Epithelial cell of proximal tubule (primary cell): ENCODE measurements at places on chromosomes 12 and 14.

- no peak for DNase-seq
These were observed 27.3 kb downstream of the TSHR start for GRCh38 chr14:80982711-80983110.

GRCh38 chr12:108035372-108035771, 93.7 kb upstream of the WSCD2 start:
- DNase-seq, result no peak

DNA sequence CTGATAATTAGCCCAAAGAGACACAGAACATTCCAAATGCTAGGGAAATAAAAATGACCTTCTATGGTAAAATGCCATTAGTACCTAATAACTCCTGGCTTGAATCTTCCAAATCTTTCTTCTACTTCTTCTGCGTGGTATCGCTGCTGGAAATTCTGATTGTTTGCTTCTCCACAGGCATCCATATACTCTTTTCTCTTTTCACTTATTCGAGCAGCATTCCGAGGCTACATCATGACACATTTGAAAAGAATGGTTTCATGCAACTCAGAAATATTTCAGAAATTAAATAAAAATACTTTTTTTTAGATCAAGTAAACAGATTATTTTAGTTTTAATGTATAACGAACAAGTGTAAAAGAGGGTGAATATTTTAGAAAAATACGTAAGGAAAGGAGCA, 18.9 kb downstream of the ZCCHC8 start:
- DNase-seq, result no peak

DNA sequence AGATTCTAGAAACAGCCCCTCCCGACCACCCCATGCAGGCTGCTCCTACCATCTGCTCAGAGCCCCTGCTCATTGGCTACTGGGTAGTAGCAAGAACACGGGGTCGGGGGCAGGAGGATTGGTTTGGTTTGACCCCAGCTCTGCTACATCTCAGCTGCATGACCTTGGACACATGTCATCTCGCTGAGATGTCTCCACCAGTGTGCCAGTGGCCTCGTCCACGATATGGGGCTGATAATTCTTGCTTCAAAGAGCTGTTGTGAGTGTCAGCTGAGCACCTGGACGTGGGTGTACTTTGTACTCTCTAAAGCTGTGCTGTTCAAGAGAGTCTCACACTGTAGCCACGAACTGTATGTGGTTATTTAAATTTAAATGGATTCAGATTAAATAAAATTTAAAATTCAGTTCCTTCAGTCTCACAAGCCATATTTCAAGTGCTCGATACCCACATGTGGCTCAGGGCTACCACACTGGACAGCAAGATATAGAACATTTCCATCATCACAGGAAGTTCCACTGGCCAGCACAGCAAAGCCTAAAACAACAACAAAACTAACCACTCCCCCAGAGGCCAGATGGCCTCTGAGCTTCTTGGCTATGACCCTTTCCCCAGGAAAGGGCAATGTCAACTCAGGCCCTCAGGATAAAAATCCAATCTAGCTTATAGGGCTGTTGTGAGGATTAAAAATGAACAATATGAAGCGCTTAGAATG, 18.6 kb downstream of the LTBP2 start:
- DNase-seq, result no peak
